Subcutaneous preadipocyte (primary cell): ENCODE measurements at places on chromosomes 2 and 18. TPM values are rescaled to one million over a fixed set of nuclear protein-coding genes. Genes with fewer than 3 reads are reported as not detected.

Gene UPP2
- total RNA-seq = not detected in 2 replicates

Gene LCT
- total RNA-seq = 0.20 TPM in 1 of 2 replicates, not detected in the other

Gene DOK1
- 14.7 and 15.6 TPM in 2 replicates for total RNA-seq

Gene ICA1L
- 4.0 and 4.9 TPM in 2 replicates for total RNA-seq

Gene WNT10A
- not detected in 2 replicates for total RNA-seq

Gene PDCD1
- not detected in 2 replicates for total RNA-seq
